ENCODE measurements at places on chromosomes 4 and X.

DNA sequence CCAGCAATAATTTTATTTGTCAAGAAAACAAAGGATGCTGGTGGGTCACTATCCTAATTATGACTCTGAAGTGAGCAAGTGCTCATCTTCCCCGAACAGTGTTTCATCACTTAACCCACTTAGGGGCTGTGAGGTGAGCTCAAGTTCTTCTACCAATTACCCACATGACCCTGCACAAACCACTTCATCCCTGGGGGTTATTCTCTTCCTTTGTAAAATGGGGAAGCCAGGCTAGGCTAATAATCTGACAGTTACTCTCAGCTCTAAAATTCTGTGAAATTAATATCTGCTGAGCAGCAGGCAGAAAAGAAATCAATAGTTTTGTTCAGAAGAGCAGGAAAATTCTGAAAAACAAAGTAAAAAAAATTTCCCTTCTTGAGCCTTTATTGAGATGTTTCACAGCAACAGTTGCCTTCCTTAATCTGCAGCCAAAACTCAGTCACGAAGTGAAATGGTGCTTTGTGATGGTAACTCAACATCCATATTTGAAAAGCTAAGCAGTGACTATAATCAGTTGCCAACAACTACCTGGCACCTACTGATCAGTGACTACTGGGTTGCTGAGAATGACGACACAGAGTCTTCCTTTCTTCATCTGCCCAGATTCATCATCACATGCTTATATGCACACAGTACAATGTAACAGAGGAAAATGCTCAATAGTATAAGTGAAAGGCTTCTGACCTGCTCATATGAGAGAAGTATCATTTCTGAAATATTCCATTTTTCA lies 24.1 kb downstream of the ATP8A1 start:
- no peak for DNase-seq

GRCh38 chr4:3411676-3412075 lies 30.1 kb upstream of the HGFAC start:
- no peak for DNase-seq

- DNase-seq, result no peak
Observed at GRCh38 chr4:103075435-103075893, 1.1 kb downstream of the SLC9B2 start.

DNA sequence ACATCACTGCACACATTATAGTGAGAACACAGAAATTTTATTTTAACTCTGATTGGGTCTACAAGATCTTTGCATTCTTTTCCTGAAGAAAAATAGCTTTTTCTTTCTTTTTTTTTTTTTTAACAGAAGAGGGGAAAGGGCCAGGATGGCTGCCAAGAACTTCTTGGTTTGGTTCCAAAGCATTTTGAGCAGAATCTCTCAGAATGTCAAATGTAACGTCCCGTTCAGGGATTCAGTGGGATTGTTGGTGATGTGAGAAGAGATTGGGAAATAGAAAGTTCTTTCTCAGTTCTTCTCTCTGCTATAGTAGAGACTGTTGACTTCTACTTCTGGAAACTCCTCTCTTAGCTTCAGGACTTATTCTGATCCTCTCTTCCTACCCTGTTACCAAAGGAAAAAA lies 70.9 kb upstream of the CBR4 start:
- no peak for DNase-seq

- no peak for DNase-seq
Observed at GRCh38 chr4:5712517-5712916, 1.5 kb downstream of the EVC start.

DNA sequence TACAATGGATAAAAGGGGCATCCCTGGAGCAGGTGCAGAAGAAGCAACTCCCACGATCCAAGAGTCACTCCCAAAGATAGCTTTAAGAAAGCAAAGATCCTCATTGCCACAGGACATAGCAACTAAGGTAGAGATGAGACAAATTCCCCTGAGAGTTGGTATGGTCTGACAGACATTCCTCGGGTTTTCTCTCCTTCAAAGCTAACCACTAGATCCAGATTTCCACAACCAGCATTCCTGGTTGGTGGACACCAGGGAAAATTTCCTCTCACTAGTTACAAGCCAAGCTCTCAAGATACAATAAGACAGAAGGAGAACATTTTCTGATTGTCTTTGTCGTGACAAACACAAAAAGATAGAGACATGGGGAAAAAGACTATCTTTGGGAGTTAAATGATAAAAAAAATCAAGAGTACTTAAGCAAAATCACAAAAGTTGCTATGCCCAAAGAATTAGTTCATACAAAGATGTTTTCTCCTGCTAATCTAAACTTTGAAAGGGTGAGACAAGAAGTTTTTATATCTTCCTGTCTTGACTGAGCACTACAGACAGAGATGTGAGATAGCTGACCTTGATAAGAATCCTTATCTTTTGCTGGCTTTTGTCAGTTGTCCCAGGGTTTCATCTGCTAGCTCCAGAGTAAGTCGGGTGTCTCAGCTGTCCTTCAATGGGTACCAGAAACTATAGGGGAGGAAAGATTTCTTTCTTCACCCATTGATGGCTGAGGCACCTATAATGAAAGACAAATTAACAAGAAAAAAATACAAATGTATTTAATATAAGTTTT lies 200.5 kb downstream of the CENPC start:
- no peak for DNase-seq

Data from activated CD8-positive, alpha-beta memory T cell treated with anti-CD3 and anti-CD28 coated beads for 48 hours (primary cell).